ENCODE measurements at places on chromosomes 13 and 19. TPM values are rescaled to one million over a fixed set of nuclear protein-coding genes. Genes with fewer than 3 reads are reported as not detected.

The FSTL3 gene
- total RNA-seq = 10.9 TPM

GRCh38 chr19:17337675-17338432 is 501 bp downstream of the GTPBP3 start:
- no peak for DNase-seq

DNA sequence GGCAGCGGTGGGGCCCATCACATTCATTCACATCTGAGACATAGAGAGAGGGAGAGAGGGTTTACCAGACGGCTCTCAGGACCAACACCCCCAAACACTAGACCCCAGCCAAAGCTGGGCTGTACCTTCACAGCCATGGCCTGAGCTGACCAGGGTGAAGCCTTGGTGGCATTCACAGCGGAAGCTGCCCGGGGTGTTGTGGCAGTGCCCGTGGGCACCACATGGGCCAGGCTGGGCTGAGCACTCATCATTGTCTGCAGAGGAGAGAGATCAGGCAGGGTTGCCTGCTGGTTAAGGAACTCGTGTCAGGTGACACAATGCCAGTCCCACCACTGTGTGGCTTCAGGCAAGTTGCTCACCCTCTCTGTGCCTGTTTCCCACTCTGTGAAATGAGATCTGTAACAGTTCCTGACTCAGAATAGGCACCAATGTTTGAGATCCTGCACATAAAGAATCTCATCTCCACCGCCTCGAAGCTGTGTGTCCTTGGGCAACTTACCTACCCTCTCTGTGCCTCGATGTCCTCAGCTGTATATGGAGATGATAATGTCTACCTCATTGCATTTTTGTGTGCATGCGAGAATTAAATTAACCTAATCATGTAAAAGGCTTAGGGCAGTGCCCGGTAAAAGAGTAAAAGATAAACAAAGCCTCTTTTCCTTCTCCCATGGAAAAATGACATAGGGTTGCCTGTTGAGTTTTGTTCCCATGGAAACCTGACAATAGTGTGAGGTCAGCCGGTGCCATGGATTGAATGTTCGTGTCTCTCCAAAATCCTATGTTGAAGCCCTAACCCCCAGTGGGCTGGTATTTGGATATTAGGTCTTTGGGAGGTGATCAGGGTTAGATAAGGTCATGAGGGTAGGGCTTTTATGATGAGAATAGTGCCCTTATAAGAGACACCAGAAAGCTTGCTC is 22.9 kb downstream of the CCL25 start:
- DNase-seq = no peak

The PNPLA6 gene
- 105 TPM for total RNA-seq

- no peak for DNase-seq
Measured at GRCh38 chr19:12891553-12892021, 627 bp downstream of the GCDH start.

The KASH5 gene
- 0.21 TPM for total RNA-seq

DNA sequence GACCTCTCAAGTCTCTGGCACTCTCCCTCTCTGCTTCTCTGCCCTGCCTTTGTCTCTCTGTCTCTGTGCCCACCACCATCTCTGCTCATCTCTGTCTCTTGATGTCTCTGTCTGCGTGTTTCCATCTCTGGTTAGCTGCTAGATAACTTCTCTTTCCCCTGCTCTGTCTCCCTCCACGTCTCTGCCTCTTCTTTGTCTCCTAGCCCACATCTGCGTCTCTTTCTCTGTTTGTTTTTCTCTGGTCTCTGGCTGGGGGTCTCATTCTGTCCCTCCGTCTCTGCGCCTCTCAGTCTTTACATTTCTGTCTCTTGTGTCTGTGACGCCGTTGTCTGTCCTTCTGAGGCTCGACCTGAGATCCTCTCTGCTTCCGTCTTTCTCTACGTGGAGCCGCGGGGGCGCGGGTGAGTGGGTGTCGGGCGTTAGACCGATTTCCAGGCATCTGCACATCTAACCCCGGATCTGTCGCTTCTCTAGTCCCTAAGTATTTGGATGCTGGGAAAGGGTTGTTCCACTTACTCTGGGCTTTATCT is 386 bp downstream of the GIPR start:
- no peak for DNase-seq

DNA sequence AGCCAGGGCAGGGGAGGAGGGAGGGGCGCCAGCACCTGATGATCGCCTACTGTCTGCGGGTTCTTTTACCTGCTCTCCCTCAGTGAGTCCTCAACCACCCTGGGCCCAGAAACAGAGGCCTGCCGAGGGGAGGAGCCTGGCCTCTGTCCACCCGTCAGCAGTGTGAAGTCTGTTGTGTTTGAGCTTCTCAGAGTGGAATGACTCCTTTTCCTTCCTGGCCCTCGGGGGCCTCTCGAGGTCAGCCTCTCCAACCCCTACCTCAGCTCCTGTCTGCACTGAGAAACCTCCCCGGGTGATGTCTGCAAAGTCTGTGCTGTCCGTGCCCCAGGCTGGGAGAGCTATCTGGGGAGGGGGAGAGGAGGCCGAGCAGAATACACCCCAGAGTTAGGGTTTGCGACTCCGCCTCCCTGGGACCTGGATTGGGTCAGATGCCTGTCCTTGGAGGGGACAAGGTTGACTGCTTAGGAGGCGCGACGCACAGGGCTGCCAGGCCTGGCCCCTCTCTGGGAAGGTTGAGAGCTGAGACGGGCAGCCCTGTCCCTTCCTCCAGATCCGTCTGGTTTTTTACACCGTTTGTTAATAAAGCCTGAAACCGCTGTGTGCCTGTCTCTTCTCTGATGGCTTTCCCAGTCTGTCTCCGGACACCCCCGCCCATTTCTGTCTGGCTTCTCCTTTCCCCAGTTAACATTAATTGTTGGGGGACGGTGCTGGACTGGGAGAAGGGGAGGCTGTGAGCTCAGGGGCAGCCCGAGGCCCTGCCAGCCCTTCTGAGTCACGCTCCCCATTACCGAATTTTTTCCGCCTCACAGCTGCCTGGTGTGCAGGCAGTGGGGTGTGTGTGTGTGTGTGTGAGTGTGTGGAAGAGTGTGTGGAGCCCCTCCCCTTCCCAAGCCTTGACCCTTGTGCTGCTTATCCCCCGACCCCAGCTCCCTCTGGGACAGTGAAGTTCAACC is 989 bp upstream of the SSC5D start:
- no peak for DNase-seq

DNA sequence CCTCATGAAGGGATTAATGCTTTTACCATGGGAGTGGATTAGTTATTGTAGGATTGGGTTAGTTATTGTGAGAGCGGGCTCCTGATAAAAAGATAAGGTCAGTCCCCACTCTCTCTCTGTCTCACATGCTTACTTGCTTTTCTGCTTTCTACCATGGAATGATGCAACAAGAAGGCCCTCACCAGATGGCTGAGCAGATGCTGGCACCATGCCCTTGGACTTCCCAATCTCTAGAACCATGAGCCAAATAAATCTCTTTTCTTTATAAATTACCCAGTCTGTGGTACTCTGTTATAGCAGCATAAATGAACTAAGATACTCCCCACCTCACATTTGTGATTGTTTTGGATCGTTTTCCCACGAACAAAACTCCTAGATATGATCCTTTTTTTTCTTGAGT is 353.8 kb downstream of the DNAJC15 start:
- DNase-seq = no peak

DNA sequence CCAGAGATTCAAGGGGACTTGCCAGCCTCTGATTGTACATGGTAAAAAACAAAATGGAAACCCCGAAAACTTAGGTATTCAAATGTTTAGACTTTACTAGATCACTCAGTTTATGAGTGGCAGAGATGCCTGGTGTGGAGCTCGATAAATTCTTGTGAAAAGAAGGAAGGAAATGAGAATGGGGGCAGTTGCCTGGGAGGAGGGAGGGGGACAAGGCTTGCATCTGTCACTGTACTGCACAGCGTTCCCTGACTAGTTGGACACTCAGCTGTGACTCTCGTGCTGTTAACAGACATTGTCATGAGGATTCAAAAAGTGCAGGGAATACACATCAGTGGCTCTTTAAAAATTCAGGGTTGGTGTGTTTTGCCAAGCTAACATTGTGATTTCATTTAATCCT is 232.9 kb downstream of the ZIC5 start:
- DNase-seq = no peak

DNA sequence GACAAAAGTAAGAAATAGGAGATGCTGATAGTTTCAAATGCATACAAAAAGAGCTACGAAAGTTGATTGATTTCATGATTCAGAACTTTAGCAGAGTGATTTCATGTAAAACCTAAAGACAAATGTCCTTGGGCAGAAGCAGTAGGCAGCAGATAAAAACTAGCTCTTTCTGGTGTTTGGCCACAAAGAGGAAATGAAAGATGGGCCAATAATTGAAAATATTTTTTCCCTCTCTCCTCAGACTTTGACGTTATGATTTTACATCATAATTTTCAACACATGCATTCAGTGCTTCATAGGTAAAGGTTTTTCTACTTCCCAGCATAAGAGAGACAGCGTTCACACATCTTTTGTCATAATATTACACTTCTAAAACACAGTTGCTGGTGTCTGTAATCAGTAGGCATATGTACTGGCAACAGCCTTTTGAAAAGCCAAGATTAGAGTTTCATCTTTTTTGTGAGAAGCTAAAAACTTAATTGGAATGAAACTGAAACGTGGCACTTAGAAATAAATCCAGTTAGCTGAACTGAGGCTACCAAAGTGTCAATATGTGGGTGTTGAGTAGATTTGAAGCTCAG is 9.3 kb downstream of the SCEL start:
- DNase-seq = no peak

DNA sequence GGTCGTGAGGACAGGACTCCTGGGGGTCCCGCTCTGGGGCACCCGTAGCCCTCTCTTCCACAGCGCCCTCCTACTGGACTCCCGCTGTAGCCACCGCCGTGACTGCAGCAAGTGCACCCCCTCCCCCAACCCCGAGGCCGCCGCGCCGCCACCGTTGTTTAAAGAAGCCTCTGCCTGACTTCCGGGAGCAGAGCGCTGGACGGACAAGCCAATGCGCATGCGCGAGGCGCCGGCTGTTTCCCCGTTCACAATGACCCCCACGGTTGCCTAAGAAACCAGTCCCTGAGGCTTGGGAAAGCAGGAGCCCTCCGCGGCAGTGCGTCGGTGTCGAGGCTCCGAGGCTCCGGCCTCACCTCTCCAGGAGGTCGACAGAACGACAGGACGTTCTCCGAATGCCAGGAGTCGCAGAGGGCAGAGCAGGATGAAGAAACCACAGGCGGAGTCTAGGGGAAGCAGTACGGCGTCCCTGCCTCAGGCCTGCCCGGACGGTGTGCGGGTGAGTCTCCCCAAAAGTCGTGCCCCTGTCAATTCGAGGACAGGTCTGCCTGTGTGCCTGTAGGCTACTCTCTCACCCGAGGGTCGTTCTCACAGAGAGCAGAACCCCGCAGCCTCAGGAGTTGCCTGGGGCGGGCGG is 70.5 kb upstream of the ZNF420 start:
- no peak for DNase-seq

DNA sequence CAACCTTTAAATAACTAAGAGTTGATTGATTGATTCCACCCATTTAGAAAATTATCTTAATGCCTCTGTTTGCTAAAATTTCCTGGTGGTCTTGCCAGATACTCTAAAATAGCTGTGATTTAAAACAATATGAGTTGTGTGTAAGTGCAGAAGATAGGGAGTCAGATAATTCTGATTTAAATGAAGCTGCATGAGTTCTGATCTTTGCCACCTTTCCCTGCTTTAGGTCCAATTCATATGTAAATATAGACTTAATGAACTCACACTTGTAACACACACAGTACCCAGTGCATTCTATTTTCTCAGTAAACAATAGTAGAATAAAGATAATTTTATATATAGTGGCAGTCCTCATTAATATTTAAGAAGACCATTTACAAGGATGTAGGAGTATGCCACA is 981.8 kb downstream of the SLITRK1 start:
- no peak for DNase-seq

DNA sequence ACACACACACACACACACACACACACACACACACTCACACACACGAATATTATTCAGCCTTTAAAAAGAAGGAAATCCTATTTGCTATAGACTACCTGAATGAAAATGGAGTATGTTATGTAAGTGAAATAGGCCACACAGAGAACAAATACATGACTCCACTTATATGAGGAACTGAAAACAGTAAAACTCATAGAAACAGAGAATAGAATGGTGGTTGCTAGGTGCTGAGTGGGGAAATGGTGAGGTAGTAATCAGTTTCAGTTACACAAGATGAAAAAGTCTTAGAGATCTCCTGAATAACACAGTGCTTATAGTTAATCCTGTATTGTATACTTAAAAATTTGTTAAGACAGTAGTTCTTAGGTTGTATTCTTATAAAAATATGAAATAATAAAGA is 8.2 kb downstream of the ZNF677 start:
- peak; percentile 5 for DNase-seq

GRCh38 chr19:2517881-2518601 is 42.1 kb downstream of the GADD45B start:
- DNase-seq = no peak

- no peak for DNase-seq
Measured at GRCh38 chr19:2426611-2427428, 566 bp downstream of the TIMM13 start.

- DNase-seq = no peak
Measured at GRCh38 chr13:21948769-21949474, 278.0 kb downstream of the FGF9 start.

The RASIP1 gene
- 0.08 TPM for total RNA-seq

The ZNF101 gene
- 22.2 TPM for total RNA-seq

The ZNF460 gene
- total RNA-seq = 43.0 TPM

The OR7C1 gene
- not detected for total RNA-seq

- no peak for DNase-seq
Measured at GRCh38 chr13:114288157-114288591, 6.8 kb downstream of the UPF3A start.

DNA sequence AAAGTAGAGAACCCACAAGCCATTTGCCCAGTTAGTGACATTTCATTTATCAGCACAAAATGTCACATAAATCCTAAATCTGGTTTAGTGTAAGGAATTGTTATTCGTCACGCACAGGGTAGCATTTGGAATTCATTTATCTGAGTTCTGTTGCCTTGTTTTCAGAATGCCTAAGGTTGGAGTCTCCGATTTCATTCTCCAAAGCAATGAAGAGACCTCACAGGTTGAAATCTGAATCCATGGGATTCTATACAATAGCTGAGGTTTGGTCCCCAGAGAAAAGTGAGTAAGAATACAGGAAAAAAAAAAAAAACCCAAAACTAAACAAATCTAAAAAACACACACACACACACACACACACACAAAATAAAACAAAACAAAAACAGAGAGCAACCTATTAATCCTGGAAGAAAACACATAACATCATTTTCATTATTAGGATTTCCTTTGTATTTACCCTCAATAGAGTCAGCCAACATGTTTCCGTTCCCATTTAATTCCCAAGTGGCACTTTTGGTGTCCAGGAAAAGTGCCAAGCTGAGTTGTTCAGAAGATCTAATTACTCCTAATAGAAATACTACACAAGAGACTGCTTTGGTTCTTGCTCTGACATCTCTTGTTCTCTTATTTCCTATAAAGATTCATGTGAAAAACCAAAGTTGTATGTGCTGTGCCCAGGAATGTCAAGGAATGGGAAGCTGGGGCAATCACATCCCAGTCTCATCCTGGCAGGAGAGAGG is 36.2 kb upstream of the LRCH1 start:
- DNase-seq = no peak

DNA sequence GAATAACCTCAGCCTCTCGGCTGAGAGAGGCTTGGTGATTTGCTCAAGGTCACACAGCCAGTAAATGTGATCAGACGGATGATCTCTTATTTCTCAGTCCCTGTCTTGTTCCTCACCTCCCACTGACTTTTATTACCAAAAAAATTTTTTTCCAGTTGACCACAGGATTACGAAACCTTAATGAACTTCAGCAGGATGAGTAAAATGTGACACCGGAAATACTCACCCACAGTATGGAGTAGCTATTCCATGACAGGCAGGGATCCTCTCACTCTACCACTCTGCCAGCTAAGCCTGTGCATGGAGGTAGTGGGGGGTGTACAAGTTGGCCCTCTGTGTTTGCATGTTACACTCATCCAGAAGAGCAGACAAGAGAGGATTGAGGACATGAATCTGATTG is 916.4 kb downstream of the UQCRFS1 start:
- DNase-seq = no peak

Measured in GM12878 (cell line).